Activated CD8-positive, alpha-beta memory T cell treated with anti-CD3 and anti-CD28 coated beads for 36 hours (primary cell): ENCODE measurements at places on chromosomes 12 and 14. TPM values are rescaled to one million over a fixed set of nuclear protein-coding genes. Genes with fewer than 3 reads are reported as not detected.

The FGF23 gene
- not detected for total RNA-seq

The AMDHD1 gene
- total RNA-seq: 1.7 TPM

The GRIP1 gene
- total RNA-seq: 2.2 TPM

The MUCL1 gene
- not detected for total RNA-seq

The PRR4 gene
- 1.0 TPM for total RNA-seq

The LALBA gene
- total RNA-seq: not detected

The SLC6A12 gene
- 0.44 TPM for total RNA-seq

The BEGAIN gene
- 3.7 TPM for total RNA-seq

The TNFRSF1A gene
- total RNA-seq: 60.2 TPM

The RILPL2 gene
- total RNA-seq: 24.3 TPM

The ACADS gene
- 12.6 TPM for total RNA-seq

The TMPRSS12 gene
- not detected for total RNA-seq

The OTUB2 gene
- 1.4 TPM for total RNA-seq

The FAR2 gene
- total RNA-seq: 9.6 TPM

The OTX2 gene
- not detected for total RNA-seq

The SHMT2 gene
- total RNA-seq: 496 TPM

The SERPINA12 gene
- not detected for total RNA-seq

The MYH7 gene
- total RNA-seq: not detected

The SLC4A8 gene
- 2.8 TPM for total RNA-seq

The EP400 gene
- 49.0 TPM for total RNA-seq

The TAS2R8 gene
- total RNA-seq: not detected
